HT1080 (cell line): ENCODE measurements at places on chromosomes 6 and 20. TPM values are rescaled to one million over a fixed set of nuclear protein-coding genes. Genes with fewer than 3 reads are reported as not detected.

DNA sequence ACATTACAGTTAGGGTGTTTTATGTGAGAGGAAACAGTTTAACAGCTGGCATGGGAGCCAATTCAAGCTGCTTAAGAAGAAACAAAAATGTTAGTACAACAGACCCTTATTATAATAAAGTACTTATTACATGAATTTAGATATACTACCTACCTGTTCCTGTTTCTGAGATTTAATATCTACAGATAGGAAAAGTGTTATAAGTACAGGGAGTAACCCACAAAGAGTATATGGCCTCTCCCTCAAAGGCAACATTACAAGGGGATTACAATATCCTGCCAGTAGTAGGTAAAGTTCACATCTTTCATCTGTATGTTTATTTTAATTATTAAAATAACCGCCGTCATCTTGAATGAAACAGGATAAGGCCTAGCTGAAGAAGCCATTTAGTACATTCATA is 1.8 kb upstream of the ME1 start:
- no peak for DNase-seq

DNA sequence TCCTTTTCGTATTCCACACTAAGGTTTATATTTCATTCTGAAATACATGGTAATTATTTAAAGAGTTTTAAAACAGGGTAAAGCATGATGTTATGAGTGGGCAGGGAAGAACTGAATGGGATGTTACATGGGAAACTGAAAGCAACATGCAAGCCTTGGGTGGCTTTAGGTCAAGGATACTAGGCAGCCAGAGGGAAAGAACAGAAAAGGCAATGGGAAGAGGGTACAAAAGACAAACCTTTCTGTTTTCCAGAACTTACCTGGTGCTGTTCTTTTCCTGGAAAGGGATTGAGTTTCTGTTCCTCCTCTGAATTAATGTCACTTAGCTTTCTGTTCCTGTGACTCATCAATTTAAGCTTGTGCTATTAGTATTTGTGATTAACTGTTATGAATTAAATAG is 71.2 kb upstream of the SMIM8 start:
- no peak for DNase-seq

- DNase-seq = no peak
Measured at GRCh38 chr6:136335736-136336363, 46.2 kb upstream of the BCLAF1 start.

DNA sequence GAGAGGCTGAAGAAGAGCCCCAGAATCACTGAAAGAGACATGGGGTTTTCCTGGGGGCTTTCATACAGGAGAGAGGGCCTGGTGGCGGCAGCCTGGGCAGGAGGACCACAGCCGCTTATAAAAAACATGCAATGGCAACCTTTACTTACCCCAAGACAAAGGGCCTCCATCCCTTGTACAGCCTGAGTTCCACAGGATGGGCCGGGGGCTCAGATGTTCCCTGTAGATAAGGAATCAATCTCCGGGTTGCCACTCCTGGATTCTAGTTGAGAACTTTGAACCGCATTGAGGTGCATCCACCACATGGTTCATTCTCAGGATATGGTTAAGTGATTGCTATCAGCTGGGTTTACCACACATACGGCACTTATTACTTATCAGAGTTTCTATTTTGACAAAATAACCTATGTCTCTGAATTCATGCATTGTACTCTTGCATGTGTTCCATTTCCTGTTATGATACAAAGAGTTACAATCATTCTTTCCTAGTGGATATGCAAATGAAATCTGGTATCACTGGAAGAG is 677.6 kb downstream of the KIF16B start:
- no peak for DNase-seq

- DNase-seq = no peak
Measured at GRCh38 chr6:30939473-30939872, 1.3 kb upstream of the MUCL3 start.

DNA sequence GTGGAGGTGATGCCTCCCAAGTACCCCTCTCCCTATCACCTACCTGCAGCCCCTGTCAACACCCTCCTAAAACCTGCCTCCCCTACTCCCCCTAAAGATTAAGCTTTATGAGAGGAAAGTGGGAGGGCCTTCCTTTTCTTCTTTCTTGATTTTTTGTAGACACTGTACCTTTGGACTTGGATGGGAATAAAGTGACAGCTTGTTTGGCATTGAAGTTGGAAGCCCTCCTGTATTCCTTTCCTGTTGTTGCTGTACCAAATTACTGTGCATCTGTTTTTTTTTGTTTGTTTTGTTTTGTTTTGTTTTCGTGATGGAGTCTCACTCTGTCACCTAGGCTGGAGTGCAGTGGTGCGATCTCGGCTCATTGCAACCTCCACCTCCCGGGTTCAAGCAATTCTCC is 99.3 kb upstream of the NFATC2 start:
- no peak for DNase-seq

GRCh38 chr6:53822401-53823125 is 27.8 kb downstream of the LRRC1 start:
- no peak for DNase-seq

- peak; percentile 8 for DNase-seq
Measured at GRCh38 chr6:66662196-66662595, 955.2 kb upstream of the EYS start.

GRCh38 chr20:38755324-38755910 is 7.2 kb downstream of the ACTR5 start:
- DNase-seq = no peak

- peak; percentile 28 for DNase-seq
Measured at GRCh38 chr6:165767228-165767627, 104.2 kb upstream of the PDE10A start.

DNA sequence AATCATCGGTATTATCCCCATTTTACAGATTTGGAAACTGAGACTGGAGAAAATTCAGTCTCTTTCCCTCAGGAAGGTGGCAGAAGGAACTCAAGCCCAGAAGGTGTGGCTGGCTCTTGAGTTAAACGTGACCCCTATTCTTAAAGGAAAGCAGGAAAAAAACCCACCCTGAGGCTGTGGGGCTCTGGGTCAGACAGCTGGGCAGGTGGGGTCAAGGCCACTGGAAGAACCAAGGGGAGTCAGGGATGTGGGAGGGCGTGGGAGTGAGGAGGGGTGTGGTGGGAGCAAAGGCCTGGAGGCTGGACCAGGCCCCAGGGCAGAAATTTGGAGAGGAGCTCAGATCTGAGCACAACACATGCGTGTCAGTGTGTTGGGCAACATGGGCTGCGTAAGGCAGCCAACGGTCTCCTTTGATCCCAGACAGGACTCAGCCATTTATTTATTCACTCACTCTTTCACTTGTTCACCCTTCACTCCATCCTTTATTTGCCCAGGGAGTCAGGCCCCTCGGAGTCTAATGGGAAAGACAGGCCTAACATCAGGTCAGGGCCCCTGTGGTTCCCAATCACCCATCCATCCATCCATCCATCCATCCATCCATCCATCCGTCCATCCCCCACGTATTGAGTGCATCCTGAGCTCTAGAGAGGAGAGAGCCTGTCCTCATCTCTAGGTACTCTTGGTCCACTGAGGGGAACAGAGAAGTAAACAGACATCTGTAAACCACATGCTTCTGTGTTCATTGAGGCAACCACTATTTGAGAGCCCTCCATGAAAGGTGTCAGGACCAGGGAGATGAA is 165.0 kb downstream of the VEGFA start:
- no peak for DNase-seq

DNA sequence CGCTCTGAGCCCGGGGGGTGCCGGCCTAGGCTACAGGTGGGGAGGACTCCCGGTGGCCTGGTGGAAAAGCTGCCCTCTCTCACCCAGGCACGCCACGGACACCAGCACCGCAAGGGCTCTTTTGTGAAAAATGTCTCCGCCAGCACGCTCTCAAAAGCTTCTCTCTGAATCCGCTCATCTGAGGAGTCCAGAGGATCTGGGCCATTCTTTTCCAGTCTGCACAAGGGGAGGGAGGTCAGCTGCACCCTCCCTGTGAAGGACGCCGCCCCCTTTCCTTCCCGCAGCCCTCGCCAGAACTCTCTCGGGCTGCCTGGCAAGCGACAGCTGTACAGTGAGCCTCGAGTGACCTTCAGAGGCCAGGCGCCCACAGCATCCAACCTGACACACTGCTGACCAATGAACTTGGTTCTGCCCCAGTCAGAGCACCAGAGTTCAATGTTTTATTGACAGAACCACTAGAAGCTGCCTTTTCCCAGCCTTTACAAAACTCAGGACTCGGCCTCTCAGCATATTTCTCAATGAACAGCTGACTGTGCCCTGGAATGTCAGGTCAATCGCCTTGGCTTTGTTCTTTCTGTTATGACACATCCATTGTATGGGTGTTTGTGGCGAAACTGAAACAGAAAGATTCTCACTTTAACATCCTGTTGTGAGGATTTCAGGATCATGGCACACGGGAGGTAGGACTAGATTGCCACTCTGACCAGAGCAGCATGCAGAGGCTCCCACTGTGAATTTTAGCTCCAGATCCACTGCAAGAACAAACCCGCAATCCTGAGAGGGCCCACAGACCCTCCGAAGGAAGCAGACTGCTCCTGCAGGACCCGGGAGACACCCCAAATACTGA is 26.7 kb downstream of the SERPINB9 start:
- DNase-seq = peak; percentile 83

- no peak for DNase-seq
Measured at GRCh38 chr6:11404838-11405237, 132.7 kb upstream of the TMEM170B start.

- no peak for DNase-seq
Measured at GRCh38 chr6:47357827-47358226, 48.1 kb upstream of the TNFRSF21 start.

- DNase-seq = no peak
Measured at GRCh38 chr6:8195040-8195713, 92.8 kb upstream of the EEF1E1 start.

GRCh38 chr20:62702895-62703852 is 5.5 kb upstream of the NTSR1 start:
- peak; percentile 94 for DNase-seq

- DNase-seq = no peak
Measured at GRCh38 chr6:41685641-41686380, 47.5 kb downstream of the MDFI start.

DNA sequence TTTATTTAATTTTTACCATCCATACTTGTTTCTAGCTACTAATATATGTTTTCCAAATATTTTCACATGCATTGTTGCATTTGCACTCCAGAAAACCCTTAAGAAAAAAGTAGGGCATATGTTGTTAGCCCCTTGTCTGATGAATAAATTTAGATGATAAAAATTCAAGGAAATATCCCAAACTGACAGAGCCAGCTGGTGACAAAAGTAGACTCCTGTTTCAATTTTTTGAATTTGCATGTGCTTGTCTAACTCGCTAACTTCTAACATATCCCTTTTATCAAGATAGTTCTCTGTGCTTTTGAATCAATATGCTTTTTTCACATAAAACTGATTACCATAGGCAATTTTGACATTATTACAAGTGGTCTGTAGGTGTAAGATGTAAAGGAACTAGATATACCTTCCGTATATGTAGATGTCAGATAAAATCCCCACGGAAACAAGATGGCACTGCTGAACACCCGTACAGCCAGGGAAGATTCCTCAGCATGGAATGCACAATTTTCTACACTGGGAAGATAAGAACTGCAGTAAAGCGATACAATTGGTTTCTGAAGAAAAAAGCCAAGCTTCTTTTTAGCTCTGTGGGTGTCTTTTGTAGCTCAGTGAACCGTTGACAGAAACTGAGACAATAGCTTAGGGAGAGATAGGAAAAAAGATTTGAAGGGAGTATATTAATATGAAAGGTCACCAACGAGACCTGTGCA is 437.6 kb upstream of the RNF217 start:
- no peak for DNase-seq

DNA sequence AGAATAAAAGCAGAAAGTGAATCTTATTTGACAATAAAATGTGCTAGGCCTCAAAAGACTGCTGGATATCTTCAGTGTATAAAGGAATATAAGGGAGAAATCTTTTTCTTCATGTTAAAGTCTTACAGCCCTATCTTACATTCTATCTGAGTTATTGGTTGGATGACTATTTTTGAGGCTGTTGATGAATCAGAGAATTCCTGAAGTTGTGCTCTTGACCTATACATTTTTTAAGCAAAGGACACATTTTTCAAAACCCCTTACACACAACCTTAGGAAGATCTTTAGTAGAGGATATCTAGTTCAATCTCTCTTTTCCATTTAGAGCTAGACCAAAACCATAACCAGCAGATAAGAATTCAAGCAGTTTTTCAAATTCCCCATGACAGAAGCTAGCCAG is 10.9 kb upstream of the CGA start:
- DNase-seq = peak; percentile 29

DNA sequence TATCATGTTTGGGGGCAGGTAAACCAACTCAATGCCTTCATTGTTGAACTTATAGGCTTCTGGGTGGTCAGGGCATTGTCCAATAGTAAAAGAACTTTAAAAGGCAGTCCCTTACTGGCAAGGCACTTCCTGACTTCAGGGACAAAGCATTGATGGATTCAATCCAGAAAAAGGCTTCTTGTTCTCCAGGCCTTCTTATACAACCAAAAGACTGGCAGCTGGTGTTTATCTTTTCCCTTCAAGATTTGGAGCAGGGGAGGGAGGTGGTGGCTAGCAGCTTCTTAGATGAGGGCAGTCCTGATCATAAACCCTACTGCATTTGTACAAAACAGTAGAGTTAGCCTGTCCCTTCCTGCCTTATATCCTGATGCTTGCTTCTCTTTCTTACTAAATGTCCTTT is 57.5 kb downstream of the NCOA3 start:
- no peak for DNase-seq

- DNase-seq = no peak
Measured at GRCh38 chr6:27980111-27980510, 23.1 kb downstream of the OR2B6 start.

GRCh38 chr6:125526007-125526720 is 223.3 kb upstream of the HEY2 start:
- DNase-seq = no peak

DNA sequence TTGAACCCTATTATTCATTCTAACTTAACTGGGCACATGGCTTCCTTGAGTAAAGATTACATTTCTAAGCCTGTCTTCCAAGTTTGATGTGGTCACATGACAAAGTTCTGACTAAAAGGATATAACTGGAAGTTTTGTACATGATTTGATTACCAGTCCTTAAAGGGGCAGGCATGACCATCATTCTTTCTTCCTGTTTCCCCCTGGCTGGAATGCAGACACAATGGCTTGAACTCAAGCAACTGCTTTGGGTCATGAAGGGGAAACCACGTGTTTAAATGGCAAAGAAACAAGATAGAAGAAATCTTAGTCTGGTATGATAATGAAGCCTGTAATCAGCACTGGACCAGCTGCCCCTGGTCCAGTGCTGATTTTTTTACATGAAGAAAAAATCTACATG is 15.6 kb upstream of the SHLD1 start:
- no peak for DNase-seq

DNA sequence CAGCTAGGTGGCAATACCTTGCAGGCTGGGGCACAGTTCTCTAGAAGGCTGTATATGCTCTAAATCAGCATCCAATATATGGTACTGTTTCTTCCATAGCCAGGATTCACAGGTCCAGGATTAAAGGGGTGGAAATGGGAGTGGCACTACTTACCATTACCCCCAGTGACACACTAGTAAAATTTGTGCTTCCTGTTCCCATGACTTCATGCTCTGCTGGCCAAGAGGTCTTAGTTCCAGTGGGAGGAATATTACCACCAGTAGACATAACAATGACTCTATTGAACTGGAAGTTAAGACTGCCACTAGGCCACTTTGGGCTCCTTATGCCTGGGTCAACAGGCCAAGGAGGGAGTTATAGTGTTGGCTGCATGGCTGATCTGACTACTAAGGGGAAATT is 174.3 kb upstream of the TNFAIP3 start:
- DNase-seq = peak; percentile 88

Gene UBE3D
- 7.4 and 8.0 TPM in 2 replicates for total RNA-seq

Gene OR12D3
- total RNA-seq = not detected in 2 replicates

Gene LGSN
- total RNA-seq = not detected in 2 replicates

Gene ZNF184
- total RNA-seq = 3.5 and 5.5 TPM in 2 replicates

Gene CLVS2
- total RNA-seq = not detected in 2 replicates
